ENCODE measurements at places on chromosomes 2 and 18.

DNA sequence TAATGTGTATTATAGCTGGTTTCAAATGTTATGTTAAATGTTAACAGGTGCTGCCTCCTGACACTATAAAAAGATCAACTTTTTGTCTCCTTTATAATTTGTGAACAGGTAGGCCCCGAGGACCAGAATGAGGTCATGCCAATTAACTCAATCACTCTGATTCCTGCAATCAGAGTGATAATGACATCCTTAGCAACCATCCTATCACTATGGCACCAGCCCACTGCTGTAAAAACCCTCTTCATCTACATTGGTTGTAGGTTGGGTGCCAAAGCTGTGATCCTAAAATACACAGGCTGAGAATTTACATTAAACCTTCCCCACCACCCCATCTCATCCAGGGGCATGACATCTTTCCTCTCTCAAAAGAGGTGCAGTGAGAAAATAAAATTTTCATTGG, 103.5 kb downstream of the CPO start:
- no peak for DNase-seq

DNA sequence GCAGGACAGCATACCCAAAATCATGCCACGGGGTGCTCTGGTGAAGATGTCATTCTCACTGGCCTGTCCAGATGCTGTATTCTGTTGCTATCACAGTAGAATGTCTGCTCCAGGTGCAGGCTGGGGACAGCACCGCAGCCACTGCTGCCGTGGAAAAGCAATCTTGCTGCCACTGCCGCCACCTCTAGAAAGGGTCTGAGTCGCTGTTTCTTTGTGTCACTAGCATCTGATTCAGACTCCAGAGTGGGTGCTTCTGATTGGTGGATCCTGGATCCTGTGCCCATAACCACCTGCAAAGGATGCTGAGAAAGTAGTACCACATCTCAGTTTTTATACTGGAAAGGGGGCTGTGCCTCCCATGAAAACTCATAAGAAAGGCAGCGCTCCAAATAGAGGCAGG, 45.3 kb upstream of the CTLA4 start:
- no peak for DNase-seq

DNA sequence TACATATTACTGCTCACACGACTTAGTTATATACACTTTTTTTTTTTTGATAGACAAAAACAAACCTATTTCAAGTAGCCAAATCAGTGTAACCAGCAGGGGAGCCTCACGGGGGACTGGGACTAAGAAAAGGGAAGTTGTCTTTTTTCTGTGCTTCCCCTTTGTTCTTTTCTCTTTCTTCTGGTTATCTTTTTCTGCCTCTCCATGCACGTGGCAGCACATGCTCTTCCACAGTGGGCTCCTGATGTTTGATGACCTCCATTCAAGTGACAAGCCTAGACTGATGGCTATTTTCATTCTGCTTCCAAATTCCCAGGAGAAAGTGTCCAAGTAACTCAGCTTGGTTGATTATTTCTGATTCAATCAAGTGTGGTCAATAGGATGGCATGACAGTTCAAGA, 98.2 kb upstream of the STK39 start:
- no peak for DNase-seq

DNA sequence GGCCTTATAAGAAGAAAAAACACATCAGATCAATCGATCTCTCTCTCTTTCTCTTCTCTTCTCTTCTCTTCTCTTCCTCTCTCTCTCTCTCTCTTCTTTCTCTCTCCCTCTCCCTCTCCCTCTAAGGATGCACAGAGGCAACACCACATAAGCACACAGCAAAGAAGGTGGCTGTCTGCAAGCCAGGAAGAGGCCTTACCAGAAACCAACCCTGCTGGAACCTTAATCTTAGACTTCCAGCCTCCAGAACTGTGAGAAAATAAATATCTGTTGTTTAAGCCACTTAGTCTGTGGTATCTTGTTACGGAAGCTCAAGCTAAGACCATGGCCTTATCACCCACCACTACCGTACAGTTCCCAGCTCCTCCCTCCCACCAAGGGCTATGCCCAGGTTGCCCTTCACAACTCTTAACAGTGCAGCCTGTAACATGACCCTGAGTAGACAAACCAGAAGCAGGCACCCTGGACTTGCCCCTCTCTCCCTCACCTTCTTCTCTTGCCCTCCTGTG, 25.2 kb upstream of the TMEM237 start:
- DNase-seq = no peak

- no peak for DNase-seq
Measured at GRCh38 chr2:122515731-122516290, 760.4 kb downstream of the TSN start.

GRCh38 chr2:176432434-176432833, 163.2 kb downstream of the MTX2 start:
- no peak for DNase-seq

DNA sequence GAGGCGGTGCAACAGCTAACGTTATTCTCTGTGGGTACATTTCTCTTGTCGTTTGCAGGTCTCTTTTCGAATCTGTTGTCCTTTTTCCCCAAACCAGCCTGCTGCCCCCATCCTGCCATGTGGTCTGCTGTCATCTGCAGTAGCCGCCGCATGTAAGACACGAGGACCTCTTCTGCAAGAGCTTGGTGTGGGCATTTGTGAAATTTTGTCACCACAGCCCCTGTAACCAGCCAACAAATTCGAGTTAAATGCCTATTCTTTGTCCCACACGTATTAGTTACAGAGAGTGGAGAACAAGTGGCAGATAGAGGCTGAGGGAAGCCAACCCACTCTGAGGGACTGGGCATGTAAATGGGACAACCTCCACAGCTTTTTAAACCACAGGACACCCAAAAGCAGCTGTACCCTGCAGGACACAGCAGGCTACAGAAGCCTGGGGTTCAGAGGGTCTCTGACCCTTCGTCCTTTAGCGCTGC, 35.0 kb downstream of the ITGA6 start:
- DNase-seq = no peak

DNA sequence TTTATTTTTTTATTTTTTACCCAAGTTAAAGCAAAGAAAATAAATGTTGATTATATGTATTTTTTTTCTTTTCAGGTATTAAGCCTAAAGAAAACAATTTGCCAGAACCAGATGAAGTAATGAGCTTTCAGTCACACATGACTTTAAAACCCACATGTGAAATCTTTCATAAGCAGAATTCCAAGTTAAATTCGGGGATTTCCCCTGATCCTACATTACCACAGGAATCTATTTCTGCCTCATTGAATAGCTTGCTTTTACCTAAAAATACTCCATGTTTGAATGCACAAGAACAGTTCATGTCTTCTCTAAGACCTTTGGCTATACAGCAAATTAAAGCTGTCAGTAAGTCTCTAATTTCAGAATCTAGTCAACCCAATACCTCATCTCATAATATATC, 26.6 kb downstream of the GEN1 start:
- DNase-seq = no peak

DNA sequence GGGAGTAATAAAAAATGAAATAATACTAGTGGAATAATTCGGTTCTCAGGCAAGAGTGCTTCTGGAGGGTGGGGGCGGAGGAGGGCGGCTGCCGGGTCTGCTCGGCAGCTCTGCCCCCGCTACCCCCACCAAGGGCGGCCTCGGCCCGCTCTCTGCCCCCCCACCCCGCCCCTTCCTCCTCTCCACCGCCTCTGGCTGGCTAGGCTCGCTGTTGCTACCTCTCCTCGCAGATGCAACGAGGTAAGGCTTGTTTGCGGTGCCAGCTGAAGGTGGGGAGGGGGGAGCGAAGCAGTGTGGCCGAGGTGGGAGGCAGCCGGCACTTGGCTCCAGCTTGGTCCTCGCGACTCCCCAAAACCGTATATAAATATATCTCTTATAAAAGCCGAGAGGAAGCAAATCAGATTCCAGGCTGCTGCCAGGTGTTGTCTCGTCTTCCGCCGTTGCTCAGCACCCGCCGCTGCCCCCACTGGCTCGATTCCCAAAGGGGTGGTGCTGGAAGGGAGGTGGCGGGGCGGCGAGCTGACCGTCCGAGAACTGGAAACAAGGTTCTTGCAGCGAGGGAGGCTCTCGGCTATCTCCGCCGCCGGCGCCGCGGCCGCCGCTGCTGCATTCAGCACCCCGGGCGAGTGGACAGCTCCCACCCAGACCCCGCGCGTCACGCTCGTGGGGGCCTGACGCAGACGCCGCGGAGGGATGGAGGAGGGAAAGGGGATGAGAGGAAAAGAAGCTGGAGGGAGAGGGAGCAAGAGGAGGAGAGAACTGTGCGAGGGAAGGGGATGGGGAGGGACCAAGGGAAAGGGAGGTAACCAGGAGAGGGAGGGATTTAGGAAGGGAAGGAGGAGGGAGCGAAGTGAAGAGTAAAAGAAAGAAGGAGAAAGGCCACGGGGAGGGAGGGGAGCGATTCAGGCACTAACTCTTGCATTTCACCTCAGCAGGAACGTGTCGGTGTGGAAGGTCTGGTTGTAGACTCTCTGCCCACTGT, at the start of gene MARCHF4:
TSS of gene MARCHF4 (minus strand) at position 763 of the 982 bp plus-strand sequence. CDS start 2,223 bp downstream, outside the sequence.
- DNase-seq = peak; percentile 41

- DNase-seq = peak; percentile 81
Measured at GRCh38 chr2:45935791-45936622, 284.5 kb downstream of the PRKCE start.

DNA sequence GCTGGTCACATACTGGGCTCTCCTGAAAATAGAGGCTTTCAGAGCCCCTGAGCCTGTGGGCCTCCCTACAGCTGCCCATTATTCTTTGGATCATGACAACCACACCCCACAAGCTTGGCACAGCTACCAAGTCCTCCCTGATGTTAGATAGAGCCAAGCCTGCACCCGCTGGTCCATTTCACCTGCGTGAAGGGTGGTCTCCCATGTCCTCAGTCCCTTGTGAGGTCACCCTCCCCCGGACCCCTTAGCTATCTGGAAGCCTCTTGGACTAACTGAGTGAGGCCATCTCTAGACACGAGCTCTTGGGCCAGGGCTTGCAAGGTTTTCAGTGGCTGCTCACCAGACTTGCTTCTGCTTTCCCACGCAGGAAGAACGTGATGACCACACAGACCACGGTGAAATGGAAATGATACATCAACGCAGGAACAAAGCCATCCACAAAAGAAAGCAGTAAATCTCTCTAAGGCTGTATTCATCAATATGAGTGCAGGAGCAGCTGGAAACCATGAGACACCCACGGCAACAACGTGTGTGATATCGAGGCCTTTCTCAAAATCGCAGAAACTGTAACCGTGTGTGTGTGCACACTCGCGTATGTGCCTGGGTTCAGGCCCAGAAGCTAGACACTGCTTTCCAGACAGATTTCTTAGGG, 10.1 kb upstream of the MAL start:
- DNase-seq = no peak

DNA sequence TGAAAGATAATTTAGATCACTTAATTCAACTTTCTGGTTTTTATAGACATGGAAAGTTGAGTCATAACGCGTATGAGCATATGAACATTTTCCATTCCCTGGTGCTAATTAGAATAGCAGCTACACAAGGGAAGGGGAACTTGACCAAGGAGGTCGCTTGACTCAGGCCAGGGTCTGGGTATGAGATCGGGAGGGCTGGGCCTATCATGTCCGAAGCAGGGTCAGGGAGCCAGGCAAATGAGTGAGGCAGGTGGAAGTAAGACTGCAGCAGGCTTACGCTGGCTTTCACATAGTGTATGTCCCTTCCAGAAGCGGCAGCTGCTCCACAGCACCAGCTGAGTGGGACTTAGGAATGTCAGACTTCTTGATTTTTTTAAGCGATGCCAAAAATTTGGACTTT, 14.7 kb downstream of the RALB start:
- no peak for DNase-seq

- peak; percentile 60 for DNase-seq
Measured at GRCh38 chr2:201404699-201405280, 46.5 kb downstream of the TRAK2 start.

- DNase-seq = no peak
Measured at GRCh38 chr2:219362524-219363164, 25.1 kb downstream of the DNPEP start.

DNA sequence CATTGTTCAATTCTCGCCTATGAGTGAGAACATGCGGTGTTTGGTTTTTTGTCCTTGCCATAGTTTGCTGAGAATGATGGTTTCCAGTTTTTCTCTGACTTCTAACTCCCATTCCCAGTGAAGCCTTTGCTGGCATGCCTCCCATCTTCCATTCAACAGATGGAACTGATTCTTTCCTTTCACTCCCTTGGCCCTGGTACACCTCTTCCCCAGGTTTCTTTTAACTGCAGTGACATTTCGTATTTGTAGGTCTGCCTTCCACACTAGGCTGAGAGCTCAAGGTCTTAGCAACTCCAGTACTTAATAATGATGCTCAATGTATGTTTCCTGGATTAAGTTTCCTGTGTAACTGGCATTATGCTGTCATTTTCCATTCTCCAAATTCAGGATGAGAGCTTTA, 48.5 kb downstream of the GAREM1 start:
- no peak for DNase-seq

DNA sequence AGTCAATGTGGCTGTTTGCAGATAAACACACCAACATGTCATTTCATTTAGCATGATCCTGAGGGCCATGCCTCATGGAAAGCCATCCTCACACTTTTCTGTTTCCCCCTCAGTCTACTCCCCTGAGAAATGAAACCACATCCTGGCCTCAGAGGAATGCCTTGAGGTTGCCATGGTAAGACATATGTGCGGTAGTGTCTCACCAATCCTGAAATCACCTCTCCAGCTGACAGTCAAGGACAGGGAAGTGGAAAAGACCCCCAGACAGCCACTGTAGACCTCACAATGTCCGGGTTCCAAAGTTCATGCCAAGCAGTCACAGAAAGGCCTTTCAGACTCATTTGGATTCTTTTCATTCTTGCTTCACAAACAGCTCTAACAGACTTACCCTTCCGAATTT, 175.2 kb upstream of the PKDCC start:
- no peak for DNase-seq

DNA sequence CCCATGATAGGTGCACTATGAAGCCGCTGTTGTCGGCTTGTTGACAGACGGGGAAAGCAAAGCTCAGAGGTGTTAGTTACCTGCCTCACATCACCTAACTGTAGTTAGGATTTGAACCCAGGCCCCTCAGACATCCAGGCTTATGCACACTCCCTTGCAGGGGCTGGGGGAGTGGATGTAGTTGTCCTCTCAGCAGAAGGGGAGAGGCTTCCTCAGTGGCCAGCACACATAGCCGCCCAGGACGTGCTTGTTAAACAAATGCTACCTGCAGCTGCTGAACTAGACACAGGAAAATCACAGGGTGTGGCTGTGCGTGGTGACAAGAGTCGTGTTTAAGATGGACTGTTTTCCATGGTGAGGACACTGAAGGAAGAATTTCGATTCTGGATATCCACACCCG, 39.2 kb downstream of the GREB1 start:
- DNase-seq = no peak

DNA sequence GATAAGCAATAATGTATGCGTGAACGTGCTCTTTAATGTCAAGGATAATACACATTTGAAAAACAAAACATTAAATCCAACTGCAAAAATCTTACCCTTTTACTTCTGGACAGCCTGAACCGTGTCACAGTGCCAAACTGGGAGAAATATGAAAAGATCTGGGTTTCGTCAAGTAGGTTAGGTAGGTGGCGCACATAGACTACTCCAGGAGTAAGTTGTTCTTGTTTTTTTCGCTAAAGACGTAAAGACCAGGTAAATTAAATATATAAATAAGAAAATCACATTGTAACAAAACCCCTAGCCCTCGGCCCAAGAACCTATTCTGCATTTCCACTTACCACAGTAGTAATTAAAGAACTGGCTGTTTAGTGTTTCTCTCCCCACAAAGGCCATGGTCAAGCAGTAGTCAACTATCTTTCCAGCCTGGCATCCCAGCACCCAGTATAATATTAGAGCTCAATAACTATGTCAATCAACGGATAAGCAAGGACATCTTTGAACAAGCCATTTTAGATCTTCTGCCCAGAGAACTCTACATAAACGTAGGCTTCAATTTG, 1.1 kb downstream of the NIFK start:
- DNase-seq = no peak

Data from large intestine (tissue), 12 donors.